ENCODE measurements at places on chromosomes 13 and 19.

DNA sequence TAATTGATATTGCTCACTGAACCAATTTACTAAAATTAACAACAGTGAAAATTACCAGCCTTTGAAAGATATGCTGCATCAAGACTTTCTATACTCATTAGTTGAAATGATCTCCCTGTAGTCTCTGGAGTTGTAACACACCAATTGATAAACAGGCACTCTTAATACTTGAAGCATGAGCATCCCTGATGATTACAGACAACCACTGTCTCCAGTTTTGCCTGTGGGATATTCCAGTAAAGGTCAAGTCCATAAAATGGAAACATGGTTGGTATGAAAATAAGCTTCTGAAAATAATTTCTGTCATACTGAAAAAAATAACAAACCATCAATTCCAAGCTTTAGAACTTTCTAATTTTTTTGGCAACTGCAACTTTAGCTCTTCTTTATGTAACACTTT, 405.8 kb downstream of the SPRY2 start:
- DNase-seq, result no peak

- DNase-seq, result no peak
Observed at GRCh38 chr13:110209950-110210603, 96.9 kb downstream of the COL4A1 start.

- no peak for DNase-seq
Observed at GRCh38 chr13:112687836-112688559, 1.8 kb upstream of the ATP11A start.

DNA sequence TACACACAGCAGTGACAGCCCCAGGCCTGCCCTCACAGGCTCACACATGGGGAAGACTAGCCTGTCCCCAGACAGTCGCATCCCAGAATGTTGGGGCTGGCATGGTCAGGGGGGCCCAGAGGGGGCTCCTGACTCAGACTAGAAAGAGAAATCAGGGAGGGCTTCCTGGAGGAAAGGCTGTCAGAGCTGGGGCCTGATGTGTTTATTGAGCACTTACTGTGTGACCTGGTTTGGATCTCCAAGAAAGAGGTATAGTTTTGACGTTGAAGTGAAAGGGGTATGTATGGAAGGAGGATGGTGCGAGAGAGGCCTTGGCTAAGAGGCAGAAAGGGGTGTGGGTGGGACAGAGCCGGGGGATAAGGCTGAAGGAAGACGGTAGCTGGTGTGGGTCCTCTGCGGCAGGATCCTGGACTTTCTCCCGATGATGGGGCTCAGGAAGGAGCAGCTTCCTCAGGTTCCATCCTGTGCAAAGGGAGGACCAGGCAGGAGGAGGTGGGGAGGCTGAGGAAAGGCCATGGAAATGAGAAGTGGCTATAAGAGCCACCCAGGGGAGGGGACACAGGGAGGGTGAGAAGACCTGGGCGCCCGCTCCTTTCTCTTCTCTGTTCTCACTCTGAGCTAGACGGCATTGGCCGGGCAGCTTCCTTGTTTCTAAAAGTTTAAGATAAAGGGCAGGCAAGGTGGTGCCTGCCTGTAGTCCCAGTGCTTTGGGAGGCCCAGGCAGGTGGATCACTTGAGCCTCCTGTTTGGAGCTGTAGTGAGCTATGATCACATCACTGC, 16.1 kb upstream of the BCL3 start:
- no peak for DNase-seq
